AG09309 (cell line): ENCODE measurements at places on chromosomes 5 and 9.

DNA sequence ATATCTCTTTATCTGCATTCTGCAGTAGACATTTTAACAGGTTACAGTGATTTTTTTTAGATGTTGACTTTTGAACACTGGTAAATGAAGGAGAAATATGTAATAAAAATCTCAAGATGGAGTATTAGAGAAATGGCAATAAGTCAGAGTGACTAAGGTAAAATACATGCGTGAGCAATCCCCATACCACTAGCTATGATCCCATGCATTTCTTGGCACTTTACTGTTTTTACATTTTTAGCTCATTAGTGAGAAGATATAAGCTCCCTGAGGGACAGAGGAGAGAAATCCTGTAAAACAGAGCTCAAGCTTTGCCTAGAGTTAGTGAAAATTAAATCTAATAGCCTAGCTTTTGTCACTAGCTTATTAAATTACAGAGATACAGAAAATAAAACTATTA is 181.9 kb upstream of the TRPM3 start:
- no peak for DNase-seq

- no peak for DNase-seq
Measured at GRCh38 chr9:137460363-137461315, 1.5 kb upstream of the NSMF start.

- DNase-seq, result no peak
Measured at GRCh38 chr5:132023258-132024116, 12.0 kb upstream of the ACSL6 start.

DNA sequence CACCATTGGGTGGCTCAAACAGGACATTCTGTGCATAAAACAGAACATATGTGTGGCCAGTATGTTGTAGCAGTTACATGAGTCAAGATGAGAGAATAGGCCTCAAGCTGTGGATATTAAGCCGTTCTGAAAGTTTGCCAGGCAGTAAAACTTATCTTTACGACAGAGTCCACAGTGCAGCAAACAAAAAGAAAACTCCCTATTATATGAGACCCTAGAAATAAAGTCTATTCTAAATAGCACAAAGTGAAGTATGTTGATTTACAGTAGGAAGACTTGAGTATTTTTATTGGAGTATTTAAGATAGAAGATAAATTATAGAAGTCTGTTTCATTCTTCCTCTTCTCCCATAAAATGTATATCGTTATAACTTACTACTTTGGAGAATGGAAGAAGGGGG is 271.5 kb downstream of the ADGRV1 start:
- no peak for DNase-seq

DNA sequence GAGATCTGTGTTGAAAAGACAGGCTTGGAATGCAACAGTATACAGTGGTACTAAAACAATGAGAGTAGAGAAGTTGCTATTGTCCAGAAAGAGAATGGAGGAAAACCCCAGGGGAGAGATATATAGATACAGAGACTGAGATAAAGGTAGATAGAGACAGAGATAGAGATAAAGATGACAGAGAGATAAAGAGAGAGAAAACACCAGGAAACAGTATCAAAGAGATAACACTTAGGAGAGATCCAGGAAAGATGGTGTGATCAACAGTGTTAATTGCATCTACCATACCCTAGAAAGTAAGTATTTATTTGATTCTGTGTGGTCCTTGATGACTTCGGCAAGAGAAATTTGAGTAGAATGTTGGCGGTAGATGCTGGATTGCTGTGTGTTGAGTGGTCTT is 461.8 kb upstream of the RIOK2 start:
- no peak for DNase-seq

DNA sequence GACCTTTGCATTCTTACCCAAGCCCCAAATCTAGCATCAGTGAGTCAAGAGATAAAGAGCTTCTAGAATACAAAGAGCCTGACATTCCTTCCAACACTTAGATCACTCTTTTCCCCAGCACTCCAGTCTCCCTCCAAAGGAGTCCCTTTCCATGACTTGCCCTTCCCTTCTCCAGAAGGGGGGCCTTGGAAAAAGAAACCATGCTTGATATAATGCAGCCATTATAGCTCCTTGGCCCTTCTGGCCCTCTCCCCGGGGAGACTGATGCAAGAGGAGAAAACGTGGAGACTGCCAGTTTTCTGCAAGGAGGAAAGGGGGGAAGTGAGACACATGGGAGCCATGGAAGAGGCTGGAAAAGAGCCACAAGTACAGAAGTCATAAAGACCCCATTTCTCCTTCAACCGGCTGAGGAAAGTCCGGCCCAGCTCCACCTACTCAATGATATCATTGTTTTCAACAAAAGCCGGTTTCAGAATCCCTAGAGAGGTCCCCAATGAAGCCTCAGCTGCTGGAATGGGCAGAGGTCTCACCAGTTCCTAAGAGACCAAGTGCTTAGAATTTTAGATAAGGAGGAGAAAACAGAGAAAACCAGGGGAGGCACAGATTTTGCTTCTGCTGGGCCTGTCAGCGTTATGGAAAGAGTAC is 29.0 kb downstream of the ADAM19 start:
- DNase-seq, result no peak

GRCh38 chr5:145470396-145470979 is 364.7 kb downstream of the PRELID2 start:
- DNase-seq, result no peak

- no peak for DNase-seq
Measured at GRCh38 chr5:180138214-180138975, 66.8 kb upstream of the RNF130 start.

DNA sequence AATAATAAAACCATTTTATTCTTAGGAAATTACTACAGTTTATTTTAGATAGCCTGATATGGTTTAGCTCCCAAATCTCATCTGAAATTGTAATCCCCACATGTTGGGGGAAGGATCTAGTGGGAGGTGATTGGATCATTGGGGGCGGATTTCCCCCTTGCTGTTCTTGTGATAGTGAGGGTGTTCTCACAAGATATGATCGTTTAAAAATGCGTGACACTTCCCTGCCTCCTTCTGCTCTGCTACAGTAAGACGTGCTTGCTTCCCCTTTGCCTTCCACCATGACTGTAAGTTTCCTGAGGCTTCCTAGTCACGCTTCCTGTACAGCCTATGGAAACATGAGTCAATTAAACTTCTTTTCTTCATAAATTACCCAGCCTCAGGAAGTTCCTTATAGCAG is 122.4 kb upstream of the FGF10 start:
- no peak for DNase-seq

DNA sequence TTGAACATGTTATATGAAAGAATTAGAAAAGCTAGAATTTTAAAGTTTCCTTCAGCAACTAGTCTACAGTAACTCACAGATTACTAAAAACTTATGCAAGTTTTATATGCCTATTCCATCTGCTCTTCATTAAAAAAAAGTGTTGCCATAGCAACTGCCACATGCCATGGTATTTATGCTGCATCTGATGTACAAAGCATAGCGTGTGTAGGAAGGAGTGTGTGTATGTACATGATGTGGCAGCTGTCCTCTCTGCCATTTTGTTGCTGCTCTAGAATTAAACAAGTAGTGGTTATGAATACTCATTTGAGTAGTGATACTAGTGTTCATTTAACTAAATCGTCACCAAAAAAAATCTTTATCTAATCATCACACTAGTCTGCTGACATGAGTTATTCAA is 593.5 kb downstream of the CETN3 start:
- no peak for DNase-seq

DNA sequence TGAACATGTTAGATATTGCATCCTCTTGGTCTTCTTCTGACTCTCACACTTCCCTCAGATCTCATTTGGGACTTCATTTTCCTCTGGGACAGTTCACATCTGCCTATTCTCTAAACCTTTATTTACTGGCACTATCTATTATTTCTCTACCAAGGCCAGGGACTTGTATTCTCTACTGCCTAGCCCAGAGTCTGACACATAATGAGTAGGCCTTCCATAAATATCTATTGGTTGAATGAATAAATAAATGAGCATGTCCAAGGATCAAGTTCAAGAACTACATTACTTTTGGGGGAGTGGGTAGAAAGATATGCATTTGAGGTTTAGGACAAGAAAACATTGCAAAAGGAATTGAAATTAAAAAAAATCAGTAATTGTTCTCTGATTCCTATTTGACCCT is 250.3 kb downstream of the TRIM32 start:
- DNase-seq, result no peak

DNA sequence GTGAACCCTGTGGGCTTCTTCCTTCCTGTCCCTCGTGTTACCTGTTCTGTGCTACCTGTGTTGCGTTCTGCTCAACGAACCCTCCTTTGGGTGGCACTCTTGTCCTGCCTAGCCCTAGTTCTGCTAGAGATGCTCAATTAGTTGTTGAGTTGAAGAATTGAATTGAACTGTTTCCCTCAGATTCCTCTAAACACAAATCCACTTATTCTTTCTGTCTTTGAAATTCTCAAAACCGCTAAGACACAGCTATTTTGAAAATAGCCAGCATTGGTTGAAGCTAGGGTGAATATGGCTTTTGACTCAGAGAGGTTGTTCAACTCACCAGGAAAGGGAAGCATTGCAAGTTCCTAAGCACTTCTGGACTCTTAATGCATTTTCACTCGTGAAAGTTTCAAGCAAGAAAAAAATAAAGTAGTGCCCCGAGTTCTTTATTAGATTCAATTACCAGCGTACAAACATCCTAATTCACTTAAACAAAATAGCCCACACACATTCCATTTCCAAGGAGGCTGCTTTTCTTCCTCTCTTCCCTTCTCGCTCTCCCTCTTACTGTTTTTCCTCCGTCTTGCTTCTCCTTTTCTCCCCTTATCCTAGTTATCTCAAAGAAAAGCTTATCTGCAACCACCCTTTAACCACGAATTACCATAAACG is 642 bp upstream of the ITGA1 start:
- no peak for DNase-seq

DNA sequence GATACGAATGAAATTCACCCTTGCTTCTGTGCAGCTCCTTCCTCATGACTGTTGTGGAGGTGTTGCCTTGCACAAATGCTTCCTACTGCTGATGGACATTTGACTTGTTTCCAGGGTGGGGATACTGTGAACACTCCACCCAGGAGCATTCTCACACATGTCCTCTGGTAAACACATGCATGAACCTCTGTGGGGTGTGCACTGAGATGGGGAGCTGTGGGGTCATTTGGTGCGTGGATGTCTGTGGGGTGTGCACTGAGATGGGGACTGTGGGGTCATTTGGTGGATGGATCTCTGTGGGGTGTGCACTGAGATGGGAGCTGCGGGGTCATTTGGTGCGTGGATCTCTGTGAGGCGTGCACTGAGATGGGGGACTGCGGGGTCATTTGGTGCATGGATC is 72.9 kb upstream of the IRX4 start:
- no peak for DNase-seq

DNA sequence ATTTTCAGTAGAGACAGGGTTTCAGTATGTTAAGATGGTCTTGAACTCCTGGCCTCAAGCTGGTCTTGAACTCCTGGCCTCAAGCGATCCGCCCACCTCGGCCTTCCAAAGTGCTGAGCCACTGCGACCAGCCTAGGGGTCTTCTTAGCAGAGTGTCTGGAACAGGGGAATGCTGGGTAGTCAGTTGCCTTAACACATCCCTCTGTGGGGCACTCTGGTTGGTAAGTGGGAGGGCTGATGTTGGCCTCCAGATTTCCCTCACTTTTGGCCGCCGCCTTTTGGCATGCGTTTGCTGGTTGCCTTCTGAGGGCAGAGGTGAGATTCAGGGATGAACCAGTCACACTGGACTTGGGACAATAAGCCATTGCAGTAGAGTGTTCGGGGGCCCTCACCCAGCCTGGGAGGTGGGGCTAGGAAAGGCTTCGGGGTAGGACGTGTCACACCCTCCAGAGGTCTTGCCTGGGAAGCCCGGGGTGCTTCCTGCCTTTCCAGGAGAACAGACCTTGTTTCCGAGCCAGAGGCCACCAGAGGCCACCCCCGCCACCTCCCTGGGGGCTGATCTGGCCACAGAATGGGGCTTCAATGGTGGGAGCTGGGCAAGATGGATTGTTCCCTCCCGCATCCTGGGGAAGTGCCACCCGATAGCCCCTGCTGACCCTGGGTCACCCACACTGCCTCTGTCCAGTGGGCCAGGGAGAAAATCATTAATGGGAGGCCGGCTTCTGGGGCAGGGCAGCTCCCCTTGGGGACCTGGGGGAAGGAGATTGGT is 13.3 kb downstream of the FGF18 start:
- DNase-seq, result no peak

GRCh38 chr5:156134216-156134615 is 192.7 kb upstream of the SGCD start:
- DNase-seq, result no peak

DNA sequence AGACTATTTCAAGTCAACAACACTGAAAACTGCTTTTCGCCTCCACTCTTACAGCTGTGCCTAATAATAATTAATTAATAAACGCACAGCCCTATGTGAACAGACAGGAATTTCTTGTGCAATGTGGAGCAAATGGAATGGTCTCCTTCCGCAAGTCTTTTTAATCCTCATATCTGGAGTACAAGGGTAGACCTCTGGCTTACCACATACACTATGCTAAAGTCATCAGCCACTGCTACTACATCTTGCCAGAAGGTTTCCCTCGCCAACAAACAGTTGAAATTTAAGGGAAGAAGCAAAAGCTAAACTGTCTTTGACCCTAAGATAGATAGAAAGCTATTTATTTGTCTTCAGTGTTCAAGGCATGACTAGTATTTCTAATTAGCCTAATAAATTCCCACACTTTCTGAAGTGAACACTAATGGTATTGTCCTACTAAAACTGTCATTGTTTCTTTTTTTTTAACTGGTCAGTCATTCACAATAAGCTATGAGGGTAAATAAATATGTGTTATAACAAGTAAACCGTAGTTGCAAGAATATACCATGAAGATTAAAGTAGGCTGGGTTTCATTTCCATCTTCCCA is 63.9 kb downstream of the GOLPH3 start:
- no peak for DNase-seq

DNA sequence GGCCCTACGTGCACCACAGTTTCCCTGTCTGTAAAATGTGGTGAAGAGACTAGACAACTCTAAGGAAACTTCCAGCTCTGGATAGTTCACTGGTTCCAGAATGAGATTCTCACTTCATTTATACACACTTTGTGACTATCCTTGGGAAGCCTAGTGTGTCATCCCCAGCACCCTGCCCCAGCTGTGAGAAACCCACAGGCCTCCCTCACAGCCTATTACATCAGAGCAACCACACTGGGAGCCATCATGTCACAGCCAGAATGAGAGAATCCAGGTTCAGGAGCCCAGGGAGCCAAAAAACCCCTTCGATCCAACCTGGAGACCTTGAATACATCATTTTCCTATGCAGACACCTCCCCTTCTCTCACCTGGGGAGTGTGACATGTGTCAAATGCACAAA is 21.0 kb upstream of the HAND1 start:
- DNase-seq, result no peak

- no peak for DNase-seq
Measured at GRCh38 chr5:88813805-88814575, 69.0 kb downstream of the MEF2C start.

GRCh38 chr9:136721339-136722092 is 9.1 kb downstream of the DIPK1B start:
- no peak for DNase-seq

DNA sequence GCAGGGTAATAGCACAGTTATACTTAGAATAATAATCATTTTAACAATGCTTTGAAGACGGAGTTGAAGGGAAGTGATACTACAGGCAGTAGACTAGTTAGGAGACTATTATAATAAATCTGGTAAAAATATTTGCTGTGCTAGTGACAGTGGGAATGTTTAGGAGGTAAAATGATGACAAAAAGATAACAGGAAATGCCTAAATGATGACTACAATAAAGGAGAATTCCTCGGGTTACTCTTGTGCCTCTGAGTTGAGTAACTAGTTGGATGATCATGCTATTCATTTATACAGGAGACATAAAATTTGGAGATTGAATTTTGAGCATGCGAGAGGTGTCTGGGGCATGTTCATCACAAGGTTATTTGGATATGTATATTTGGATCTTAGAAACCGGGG is 32.2 kb upstream of the PAM start:
- no peak for DNase-seq

GRCh38 chr9:129836311-129837007 is 1.2 kb downstream of the USP20 start:
- no peak for DNase-seq
